ENCODE measurements at places on chromosomes 2 and 18. TPM values are rescaled to one million over a fixed set of nuclear protein-coding genes. Genes with fewer than 3 reads are reported as not detected.

NGEF gene
- 0.98 TPM for total RNA-seq

DCDC2C gene
- total RNA-seq = not detected

CD8B2 gene
- total RNA-seq = 0.13 TPM

SFXN5 gene
- total RNA-seq = 5.8 TPM

UGT1A3 gene
- total RNA-seq = not detected

COBLL1 gene
- 41.4 TPM for total RNA-seq

GALNT14 gene
- not detected for total RNA-seq

CPLX4 gene
- not detected for total RNA-seq

MARCHF4 gene
- not detected for total RNA-seq

LOXHD1 gene
- total RNA-seq = not detected

GRP gene
- 3.5 TPM for total RNA-seq

SLC16A14 gene
- 2.6 TPM for total RNA-seq

CYP27C1 gene
- total RNA-seq = not detected

ZNF385B gene
- total RNA-seq = 5.0 TPM

DCAF17 gene
- 15.6 TPM for total RNA-seq

NR4A2 gene
- total RNA-seq = 2.7 TPM

RGPD4 gene
- total RNA-seq = not detected

SCN1A gene
- total RNA-seq = not detected

COL3A1 gene
- total RNA-seq = 272 TPM

SGPP2 gene
- total RNA-seq = 0.32 TPM

EMILIN1 gene
- total RNA-seq = 288 TPM

TMEM182 gene
- 0.17 TPM for total RNA-seq

DYNAP gene
- not detected for total RNA-seq

CHRND gene
- not detected for total RNA-seq

SPP2 gene
- not detected for total RNA-seq

UBXN2A gene
- total RNA-seq = 20.8 TPM

B3GNT7 gene
- total RNA-seq = 7.0 TPM

EMILIN2 gene
- 24.2 TPM for total RNA-seq

TRAF3IP1 gene
- total RNA-seq = 23.7 TPM

IL1RL2 gene
- total RNA-seq = 0.19 TPM

VSNL1 gene
- 0.17 TPM for total RNA-seq

GKN2 gene
- total RNA-seq = not detected

ALK gene
- total RNA-seq = 0.83 TPM

ATP8B1 gene
- total RNA-seq = 18.3 TPM

PNPT1 gene
- total RNA-seq = 13.1 TPM

DSG4 gene
- not detected for total RNA-seq

STK39 gene
- total RNA-seq = 48.2 TPM

CDH20 gene
- total RNA-seq = 0.42 TPM

SOX11 gene
- total RNA-seq = 0.50 TPM

RAX gene
- not detected for total RNA-seq

KIAA2012 gene
- not detected for total RNA-seq

SKOR2 gene
- total RNA-seq = not detected

BCL2 gene
- total RNA-seq = 25.2 TPM

RAB17 gene
- 0.83 TPM for total RNA-seq

ANO7 gene
- total RNA-seq = 0.32 TPM

LBX2 gene
- 0.32 TPM for total RNA-seq

All from esophagus muscularis mucosa (tissue), 4 donors.